ENCODE measurements at places on chromosomes 12 and 14.

GRCh38 chr12:2639020-2639298 is 155.8 kb upstream of the FKBP4 start:
- no peak for DNase-seq

- DNase-seq = no peak
Observed at GRCh38 chr12:17928708-17929366, 161.2 kb downstream of the RERGL start.

DNA sequence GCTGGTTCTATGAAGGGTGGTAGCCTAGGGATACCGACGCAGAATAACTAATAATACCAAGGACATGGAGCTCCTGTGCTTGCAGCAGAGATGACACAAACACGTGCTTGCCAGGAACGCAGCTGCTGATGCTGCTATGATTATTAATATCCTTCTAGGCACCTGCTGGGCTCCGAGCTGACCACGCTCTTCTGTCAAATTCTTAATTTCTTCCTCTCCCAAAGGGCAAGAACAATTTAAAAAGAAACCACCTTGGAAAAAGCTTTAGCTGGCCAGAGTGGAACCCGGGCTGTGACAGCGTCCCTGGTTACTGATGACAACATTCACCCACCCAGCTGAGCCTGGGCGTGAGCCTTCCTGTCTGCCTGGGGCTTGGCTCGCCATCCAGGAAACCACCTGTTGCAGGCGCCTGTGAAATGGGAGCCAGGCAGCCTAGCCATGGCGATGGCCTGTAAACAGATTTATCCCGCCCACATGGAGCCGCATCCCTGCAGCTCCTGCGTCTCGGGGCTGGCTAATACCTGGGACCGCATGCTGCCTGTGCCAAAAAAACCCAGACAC is 28.8 kb downstream of the CLMN start:
- DNase-seq = no peak

- no peak for DNase-seq
Observed at GRCh38 chr14:77022236-77022852, 6.2 kb downstream of the IRF2BPL start.

- no peak for DNase-seq
Observed at GRCh38 chr12:42704810-42705401, 115.4 kb upstream of the PRICKLE1 start.

GRCh38 chr12:66829660-66830325 is 150.9 kb upstream of the GRIP1 start:
- no peak for DNase-seq

- no peak for DNase-seq
Observed at GRCh38 chr12:66239295-66239694, 50.3 kb downstream of the IRAK3 start.

DNA sequence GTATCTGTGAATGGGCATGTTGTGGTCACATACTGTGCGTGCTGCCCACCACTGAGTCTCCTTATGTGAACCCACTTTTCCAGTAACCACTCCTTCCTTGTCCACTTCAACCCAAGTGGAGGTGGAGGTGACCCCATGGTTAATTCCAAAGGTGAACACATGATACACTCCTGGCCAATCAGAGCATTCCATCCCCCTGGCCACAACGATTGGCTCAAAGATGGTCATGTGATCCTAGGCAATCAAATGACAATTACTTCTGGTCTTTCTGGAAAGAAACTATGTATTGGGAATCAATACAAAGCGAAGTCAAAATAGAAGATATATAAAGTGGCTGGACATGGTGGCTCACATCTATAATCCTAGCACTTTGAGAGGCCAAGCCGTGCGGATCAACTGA is 20.2 kb upstream of the CCDC60 start:
- DNase-seq = no peak

DNA sequence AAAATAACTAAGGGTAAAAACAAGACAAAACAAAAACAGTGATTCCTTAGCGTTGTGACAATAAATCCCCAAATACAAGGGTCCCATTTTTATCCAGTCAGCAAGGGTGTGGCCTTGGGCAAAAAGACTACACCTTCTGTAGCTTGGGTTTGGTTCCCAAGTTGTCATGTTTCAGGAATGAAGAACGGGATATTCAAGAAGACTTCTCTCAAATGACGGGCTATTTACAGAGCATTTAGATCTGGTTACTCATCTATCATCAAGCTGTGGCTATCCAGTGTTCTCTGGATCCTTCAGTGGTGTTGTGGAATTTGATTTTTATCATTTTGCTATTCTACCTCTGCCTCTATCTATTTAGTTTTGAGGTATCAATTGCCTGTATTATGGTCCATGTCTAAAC is 219.7 kb downstream of the SLC25A21 start:
- DNase-seq = no peak

GRCh38 chr12:13170892-13171490 is 25.5 kb upstream of the EMP1 start:
- no peak for DNase-seq

- peak; percentile 81 for DNase-seq
Observed at GRCh38 chr14:61568572-61569011, 126.7 kb upstream of the HIF1A start.

DNA sequence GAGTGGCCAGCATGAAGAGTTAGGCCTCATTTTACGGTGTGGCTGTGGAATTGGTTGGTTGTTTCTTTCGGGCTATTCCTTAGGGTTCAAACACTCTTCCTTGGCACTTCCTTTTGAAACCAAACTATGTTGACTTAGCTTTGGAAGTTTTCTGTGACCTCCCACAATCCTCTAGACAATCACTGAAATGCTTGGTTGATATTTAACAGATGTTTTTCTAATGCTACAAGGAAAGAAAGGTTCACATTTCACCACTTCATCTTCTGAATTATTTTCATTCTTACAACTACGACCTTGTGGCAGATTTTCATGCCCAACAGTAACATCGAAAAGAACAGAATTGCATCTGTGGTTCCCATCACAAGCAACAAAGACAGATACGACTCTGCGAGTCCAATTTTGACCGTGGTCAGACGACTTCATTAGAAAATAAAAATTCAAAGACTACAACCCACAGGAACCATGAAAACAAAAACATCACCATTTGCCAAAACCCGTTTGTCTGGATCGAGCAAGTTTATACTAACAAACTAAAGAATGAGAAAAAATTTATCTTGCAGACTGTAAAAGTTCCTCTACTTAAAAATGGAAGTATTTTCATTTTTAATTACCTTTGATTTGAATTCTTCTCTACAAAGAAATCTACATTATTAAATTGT is 16.9 kb downstream of the PRKAB1 start:
- no peak for DNase-seq

DNA sequence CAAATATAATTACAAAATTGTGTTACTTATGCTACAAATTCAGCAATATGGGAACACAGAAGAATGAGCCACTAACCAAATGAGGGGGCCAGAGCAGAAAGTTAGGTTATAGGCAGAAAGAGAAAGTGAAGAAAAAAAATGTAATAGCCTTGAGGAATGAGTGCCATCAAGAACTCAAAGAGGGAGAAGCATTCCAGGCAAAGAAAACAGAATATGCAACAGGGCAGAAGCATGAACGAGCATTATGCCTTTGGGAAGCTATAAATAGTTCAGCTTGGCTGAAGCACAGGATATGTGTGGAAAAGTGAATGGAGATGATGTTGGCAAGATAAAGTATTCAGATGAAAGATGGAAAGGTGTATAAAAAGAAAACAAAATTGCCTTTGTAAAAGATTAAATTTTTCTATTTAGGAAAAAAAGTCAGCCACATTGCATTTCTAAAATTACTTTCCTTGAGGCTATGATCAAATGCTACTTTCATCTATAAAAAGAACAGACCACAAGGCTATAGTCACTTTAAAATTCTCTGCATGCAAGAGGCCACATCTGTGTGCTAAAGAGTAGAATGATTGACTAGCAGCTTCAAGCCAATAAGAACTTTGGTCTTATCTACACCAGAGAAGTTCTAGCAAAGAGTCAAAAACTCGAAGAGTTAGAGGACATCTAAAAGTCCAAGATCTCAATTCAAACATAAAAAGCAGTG is 193.6 kb upstream of the GARIN6 start:
- DNase-seq = no peak
